ENCODE measurements at places on chromosomes 5 and 9.

DNA sequence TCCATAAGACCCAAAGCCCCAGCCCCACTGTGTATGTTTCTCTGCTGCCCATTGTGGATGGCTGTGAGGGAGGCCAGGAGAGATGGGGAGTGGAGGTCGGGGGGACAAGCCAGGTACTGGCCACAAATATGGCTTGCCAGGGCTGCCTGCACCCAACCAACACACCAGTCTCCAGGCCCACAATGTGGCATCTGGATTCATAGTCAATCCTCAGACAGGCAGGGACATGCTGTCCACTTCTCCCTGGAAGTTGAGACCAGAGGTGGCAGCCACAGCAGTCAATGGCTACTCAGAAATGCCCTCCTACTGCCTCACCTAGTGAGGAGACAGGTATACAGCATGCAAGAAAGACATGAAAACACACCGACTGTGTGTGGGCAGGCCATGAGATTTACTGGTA is 61.2 kb upstream of the SLC25A51 start:
- no peak for DNase-seq

DNA sequence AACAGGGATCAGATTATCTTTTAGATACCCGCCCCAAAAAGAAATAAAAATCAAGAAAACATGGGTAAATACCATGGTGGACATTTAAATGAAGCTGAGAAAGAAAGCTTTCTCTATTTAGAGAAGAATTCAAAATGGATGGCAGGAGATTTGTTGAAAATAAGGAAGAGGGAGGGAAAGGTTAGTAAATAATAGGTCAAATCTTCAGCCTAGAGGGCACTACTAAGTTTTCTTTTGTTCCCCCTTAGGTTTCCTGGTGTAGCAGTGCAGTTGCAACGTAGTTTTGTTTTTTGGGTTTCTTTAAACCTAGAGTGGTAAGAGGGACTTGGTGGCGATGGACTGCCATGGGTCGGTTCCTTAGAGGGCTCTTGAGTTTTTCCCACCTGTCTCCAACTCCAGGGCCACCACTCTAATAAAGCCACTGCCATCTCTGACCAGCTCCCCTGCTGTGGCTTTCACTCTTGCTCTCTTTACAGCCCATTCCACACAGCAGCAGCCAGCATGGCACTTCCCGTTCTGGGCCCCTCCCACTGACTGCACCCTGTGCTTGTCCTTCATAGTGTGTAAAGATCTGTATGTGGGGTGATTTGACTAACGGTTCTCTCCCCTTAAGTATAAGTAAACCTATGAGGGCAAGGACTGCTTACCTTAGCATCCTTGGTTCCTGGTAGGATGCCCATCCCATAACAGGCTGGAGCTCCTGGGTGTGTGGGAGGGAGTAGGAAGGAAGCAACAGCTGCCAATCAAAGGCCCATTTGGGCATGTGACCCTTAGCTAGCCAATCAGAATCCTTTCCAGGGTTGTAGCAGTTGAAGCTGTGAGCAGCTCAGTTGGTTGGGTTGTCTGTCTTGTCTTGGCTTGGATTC is 118.3 kb downstream of the SLC1A3 start:
- peak; percentile 56 for DNase-seq

DNA sequence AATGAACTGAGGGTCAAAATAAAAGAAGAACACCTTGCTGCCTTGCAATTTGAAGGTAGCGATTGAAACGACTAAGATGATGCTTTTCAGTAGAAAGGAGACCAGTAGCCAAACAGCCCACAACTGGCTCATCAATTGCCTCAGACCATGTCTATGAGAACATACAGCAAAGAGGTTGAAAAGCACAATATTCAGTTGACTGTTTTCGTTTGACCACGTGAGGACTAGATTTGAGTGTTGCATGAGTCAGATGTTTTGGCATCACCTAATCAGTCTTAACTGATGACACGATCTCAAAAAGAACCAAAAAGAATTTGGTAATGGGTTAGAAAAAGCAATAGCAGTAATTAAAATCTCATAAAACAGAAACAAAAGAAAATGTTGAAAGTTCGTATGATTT is 82.7 kb upstream of the IL7R start:
- peak; percentile 64 for DNase-seq

- DNase-seq, result no peak
Observed at GRCh38 chr5:90294604-90295003, 115.0 kb downstream of the CETN3 start.

- DNase-seq, result no peak
Observed at GRCh38 chr9:115267790-115268189, 149.8 kb upstream of the TNC start.

- no peak for DNase-seq
Observed at GRCh38 chr9:72113056-72113455, 36.2 kb upstream of the GDA start.

GRCh38 chr9:114047717-114048116 is 30.4 kb downstream of the AMBP start:
- no peak for DNase-seq

- DNase-seq, result no peak
Observed at GRCh38 chr5:105581988-105582690, 2019.5 kb upstream of the NUDT12 start.

DNA sequence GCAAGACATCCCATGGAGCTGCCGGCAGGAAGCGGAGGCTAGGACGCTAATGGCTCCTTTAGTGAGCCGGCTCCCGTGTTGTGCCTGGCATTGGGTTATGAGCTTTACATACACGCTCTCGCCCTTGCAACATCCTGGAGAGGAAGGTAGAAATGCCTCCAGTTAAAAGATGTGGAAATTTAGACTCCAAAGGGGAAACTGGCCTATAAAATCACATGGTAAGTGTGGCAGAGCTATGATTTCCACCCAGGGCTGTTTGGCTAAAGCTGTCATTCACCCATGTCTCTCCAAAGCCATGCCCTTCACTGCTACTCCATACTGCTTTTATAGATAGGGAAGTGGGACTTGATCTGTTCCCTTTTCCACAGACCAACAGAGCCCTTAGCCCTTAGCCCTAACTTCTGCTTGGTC is 5.2 kb downstream of the GM2A start:
- DNase-seq, result no peak

GRCh38 chr5:135894276-135894675 is 1.4 kb downstream of the IL9 start:
- DNase-seq, result no peak
